ENCODE measurements at places on chromosomes 16 and 17.

DNA sequence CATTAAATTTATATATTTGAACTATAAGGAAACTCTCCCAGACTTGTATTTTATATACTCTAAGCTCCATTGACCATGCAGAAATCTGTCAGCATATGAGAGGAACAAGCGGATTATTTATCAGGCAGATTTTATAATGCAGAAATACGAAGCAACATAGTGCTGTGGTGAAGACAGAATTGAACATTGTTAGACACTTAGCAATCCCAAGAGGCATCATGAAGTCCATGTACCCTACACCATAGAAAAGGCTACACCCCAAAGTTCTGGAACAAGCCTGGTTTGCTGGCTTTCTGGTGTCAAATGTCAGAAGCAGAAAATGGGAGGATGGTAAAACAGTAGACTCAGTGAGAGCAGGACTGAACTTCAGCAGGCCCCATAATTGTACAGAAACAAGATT is 241.1 kb downstream of the PRKCA start:
- no peak for DNase-seq

- no peak for DNase-seq
These were observed 3.5 kb downstream of the OMG start for GRCh38 chr17:31293581-31293980.

DNA sequence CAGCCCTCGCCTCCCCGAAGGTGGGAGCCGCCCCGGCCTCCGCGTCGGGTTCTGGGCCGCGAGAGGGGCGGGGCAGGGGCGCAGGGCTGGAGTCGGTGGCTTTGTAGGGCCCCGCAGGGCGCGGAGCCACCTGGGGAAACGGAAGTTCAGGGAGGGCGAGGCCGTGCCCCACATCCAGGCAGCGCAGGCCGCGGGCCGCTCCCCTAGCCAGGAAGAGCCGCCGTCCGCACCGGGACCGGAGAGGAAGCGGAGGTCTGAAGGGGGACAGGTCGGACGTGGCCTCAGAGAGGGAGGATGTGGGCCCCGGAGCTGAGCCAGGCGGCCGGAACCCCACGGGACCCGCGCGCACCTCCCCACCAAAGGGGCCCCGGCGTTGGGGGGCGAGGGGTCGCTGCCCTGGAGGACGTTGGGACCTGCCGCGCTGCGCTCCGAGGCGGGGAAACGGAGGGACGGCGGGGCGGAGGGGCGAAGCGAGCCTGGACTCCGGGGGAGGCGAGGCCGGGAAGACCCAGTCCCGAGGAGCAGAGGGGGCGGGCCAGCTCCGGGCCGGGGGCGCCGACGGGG is 482 bp upstream of the SLC16A3 start:
- DNase-seq, result peak; percentile 32

GRCh38 chr16:64585367-64585766 is 536.5 kb downstream of the CDH11 start:
- DNase-seq, result no peak

GRCh38 chr17:77096570-77097214 is 44.1 kb upstream of the SEC14L1 start:
- no peak for DNase-seq
